ENCODE measurements at places on chromosomes 3 and 15.

GRCh38 chr3:29141918-29142275 is 139.0 kb upstream of the RBMS3 start:
- no peak for DNase-seq

DNA sequence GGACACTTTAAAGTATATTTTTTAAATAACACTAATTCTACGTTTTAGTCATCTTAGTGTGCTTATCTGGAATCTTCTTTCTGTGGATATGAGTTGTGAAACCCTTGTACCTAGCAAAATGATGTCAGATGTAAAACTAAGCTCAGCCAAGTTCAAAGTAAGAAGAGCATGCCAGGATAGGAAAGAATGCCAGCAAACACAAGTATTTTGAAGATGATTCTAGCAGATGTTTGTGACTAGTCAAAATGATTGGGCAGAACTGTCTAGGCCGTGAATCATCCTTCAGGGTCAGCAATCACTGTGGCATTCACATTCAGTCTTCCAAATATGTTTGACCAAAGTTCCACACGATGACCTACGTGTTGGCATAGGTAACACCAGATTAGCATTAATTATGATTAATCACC is 5.4 kb upstream of the PLOD2 start:
- DNase-seq: no peak

DNA sequence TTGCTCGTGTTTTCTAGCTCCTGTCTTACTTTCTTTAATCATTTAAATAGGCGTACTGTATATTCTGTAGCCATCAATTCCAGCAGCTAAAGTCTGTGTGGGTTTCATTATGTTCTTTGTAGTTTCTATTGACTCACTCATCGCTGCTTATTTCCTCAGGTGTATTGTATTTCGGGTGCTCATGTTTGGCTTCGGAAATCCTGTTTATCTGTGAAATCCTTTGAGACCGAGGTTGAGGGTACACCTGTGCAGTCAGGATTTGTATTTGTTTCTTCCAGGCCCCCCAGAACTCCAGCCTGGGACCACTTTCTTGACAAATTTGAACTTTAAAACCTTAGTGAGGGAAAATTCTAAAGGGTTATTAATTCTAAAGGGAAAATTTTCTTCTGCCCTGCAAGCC is 2.0 kb upstream of the PAK2 start:
- no peak for DNase-seq

DNA sequence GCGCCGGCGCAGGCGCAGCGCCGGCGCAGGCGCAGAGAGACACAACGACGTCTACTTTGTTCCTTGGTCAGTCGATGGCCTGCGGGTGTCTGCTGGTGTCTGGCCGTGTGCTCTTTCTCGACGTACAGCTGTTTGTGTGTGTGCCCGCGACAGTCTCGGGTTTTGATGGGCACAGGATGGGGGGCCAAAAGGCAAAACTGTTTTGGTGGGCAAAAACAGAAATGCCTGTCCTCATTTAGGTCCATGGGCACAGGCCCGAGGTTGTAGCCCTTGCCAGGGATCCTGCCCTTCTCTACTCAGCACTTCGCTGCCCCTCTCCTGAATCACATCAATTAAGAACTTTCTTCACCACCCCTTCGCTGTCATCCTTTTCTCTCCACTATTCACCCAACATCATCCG is 184.8 kb upstream of the CHL1 start:
- DNase-seq: peak; percentile 5

DNA sequence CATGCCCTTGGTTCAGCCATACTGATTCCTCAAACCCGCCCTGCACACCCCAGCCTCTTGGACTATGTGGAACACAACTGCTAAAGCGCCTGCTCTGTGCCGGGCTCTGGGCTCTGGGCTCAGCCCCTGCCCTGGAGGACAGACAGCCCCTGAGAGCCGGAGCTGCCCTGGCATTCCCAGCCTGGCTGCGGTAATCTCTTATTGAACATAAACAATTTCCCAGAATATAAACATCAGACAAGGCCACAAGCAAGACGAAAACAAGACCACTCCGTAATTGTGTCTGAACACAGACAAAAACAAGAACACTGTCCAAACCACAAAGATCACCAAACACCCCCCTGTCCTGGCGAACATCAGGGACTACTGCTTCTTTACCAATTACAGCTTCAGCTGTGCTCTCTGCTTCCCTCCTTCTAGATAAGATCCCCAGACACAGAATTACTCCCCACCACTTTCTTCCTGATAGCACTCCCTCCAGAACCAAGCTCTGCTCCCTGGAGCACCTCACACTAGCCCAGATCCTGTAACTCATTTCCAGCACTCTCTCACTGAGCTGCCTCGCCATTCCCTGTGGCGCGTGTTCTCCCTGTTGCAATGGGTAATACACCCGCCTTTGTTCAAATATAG is 57.1 kb upstream of the TLE3 start:
- DNase-seq: no peak

DNA sequence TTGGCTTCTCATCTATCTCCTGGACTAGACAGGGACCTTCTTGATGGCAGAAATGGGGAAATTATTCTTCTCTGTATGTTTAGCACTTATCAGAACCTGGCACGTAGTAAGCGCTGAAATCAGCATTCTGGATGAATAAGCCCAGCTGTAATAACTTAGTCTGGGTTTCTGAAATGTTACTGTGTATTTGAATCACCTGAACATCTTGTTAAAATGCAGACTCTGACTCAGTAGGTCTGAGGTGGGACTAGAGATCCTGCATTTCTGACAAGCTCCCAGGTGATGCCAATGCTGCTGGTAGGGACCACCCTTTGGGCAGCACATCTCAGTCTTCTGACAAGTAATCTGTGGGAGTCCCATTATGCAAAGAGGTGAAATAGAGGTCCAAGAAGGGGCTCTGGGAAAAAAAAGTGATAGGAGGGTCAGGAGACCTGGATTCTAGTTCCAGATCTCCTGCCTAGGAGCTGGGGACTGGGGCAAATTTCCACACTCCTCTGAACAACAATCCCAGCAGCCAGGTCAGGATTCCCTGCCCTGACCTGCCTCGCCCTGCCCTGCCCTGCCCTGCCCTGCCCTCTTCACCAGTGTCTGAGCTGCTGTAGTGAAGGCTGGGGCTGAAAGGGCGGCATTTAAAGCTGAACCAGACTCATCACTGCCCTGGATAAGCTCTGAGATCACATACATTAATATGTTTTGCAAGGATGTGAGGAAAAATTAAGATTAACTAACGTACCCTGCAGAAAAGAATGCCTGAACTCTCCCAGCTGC is 17.2 kb upstream of the SLC6A11 start:
- no peak for DNase-seq

DNA sequence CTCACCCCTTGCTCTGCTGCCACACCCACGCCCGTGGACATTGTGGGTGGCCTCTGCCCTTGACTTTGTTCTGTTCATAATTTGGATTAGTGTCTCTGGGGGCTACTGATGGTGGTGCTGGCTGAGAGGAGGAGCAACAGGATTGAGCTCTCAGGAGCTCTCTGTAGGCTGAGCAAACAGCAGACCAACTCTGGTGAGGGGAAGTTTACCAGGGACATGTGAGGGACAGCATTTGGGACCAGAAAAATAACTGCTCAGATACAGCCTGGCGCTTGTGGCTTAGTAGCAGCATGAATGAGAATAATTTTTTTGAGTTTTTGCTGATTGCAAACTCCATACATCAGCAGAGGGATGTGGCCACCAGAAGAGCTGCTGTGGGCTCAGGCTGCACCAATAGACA is 14.8 kb downstream of the PPCDC start:
- no peak for DNase-seq

DNA sequence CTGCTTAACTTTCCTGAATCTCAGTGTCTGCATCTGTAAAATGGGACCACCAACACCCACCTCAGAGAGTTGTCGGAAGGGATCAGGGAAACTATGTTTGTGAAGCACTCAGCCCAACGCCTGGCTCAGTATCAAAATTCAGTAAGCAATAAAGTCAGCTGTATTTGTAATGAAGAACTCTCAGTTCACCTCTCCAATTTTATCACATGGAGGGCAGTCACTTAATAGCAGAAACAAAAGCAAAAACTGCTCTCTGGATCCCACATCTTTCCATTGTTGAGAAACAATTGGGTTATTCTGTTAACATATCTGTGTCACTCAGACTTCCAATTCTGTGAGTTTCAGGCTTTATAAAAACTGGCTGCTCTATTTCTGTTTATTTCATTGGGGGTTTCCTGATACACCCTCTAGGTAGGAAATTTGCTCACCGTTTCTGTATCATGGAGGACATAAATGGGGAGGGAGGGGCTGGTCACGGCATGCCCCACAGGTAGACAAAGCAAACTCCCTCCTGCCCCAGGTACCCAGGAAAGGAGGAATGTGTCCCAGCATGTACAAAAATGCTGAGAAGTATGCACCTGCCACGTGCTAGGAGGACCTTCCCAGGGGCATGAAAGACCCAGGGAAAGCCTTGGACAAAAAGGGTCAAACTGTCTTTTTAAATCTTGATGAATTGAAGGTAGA is 81.4 kb upstream of the LMOD3 start:
- DNase-seq: no peak

GRCh38 chr3:131397889-131398288 is 16.3 kb downstream of the NUDT16 start:
- DNase-seq: no peak

Measured in hematopoietic multipotent progenitor cell treated with erythropoietin and hydrocortisone succinate and interleukin-3 and kit ligand, for 15 days (in vitro differentiated cells).